ENCODE measurements at places on chromosomes 16 and 17.

DNA sequence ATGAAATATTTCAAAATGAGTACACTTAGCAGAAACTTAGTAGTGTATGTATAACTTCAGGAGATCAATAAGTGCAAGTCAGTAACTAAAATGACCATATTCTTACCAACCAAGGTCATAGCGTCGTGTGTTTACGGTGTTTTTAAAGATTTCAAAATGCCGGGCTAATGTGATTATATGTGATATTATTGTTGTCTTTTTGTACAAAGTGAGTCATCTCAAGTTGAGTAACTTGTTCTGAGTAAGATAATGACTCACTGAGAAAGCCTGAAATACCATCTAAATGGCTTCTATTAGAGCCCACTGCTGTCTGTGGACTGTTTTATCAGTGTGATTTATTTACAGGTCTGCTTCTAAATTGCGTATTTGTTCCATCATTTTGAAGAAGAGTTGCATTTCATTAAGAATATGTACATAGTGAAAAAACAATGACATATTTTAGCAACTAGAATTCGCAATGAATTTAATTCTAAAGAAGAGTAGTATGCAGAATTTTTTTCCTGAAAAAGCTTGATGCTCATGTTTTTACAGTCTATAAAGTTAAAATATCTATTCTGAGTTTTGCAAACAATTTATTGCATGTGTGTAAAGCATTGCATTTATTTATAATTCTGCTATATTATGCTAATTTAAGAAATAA is 12.7 kb downstream of the KRT12 start:
- DNase-seq: no peak

GRCh38 chr17:81459224-81459623 is 53.4 kb downstream of the ACTG1 start:
- no peak for DNase-seq

DNA sequence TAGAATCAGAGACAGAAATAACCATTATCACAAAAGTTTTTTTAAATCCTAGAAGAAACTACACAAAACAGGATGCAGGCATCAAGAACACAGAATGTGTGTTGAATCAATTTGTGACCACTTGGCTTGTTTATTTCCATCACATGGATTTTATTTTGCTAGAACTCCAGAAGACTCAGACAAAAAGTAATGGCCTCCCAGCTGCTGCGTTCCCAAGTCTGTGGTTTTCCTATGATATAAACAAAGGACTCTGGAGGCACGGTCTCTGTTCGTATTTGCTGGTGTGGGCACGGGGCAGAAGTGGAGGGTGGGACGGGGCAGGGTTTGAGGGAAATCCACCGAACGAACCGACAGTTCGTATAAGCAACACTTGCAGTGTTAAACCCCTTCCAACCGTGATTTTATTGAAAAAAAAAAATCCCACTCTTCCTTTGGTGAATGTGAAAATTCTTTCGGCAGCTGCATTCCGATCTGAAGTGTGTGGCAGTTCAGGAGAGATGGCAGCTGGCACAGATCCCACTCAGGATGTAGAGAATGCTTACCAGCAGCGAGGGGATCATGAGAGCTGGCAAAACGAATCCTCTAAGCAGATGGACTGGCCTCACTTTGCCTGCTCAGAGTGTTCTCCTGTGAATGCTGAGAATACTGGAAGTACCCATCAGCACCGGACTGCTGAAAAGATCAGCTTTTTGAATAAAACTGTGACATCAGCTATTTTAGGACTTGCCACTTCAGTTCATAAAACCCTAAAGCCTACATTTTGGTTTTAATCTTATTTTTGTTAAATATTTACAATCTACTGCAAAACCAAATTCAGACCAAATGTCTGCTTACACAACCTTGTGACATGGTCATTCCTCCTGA is 165.2 kb downstream of the VPS53 start:
- no peak for DNase-seq

DNA sequence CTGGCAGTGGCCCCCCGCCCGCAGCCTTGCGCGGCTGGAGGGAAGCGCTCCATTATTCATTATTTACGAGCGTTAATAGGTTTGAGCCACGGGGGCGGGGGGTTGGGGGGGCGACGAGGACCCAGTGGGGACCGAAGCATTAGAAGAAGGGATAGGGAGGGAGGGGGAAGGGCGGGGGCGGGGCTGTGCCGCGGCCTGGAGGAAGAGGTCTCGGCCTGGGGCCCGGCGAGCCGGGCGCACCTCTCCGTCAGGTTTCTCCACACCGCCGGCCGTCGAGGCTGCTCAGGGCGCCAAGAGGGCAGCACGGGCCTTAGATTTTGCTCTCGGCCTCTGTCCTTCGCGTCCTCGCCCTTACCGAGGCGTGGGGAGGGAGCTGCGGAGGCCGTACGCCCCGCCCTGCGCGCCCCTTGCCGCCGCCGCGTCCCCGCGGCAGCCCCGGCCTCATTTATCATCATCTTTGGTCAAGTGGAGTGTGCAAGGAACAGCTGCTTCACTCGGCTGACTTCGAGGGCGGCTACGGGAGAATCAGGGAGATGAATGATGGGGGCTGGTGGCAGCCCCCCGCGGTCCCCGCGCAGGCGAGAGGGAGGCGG is 54.2 kb downstream of the SREBF1 start:
- no peak for DNase-seq

- no peak for DNase-seq
Measured at GRCh38 chr17:80362428-80363119, 52.4 kb upstream of the ENDOV start.

DNA sequence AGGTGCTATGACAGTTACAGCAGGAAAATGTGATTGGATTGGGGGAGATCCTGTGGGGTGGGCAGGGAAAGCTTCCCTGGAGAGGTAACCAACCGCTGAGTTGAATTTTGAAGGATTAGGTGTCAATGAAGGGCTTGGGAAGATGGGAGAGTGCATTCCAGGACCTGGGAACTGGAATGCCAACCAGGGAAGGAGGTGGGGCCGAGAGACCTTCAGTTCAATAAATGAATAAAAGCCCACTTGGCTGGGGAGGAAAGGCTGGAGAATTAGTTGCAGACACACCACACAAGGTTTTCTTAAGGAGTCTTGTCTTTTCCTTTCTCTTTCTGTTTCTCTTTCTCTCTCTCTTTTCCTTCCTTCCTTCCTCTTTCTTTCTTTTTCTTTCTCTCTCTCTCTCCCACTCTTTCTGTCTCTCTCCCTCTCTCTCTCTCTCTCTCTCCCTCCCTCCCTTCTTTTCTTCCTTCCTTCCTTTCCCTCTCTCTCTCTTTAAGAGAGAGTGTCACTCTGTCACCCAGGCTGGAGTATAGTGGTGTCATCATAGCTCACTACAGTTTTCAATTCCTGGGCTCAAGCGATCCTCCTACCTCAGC is 3.3 kb downstream of the USP43 start:
- DNase-seq: no peak

GRCh38 chr17:63950940-63951907 is 19.1 kb upstream of the CD79B start:
- no peak for DNase-seq

- DNase-seq: no peak
Measured at GRCh38 chr17:18280766-18281371, 20.4 kb downstream of the MIEF2 start.

GRCh38 chr16:66304961-66305360 is 61.5 kb upstream of the CDH5 start:
- peak; percentile 8 for DNase-seq

DNA sequence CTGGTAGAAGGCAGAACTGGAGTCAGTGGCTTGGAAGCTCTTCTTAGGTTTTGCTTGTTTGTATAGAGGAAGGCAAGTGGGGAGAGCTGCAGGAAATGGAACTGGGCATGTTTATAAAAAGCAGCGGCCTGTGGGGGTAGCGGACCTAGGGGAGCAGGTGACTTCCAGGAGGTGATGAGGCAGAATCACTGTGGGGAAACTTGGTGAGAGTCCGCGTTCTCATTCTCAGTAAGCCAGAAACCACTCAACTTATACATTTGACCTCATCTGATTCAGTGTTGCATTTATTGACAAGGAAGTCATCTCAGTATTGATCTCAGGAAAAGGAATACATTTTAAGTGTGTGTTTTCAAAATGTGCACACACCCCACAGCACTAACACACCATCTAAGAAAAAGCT is 299.8 kb downstream of the CNTNAP4 start:
- DNase-seq: no peak

DNA sequence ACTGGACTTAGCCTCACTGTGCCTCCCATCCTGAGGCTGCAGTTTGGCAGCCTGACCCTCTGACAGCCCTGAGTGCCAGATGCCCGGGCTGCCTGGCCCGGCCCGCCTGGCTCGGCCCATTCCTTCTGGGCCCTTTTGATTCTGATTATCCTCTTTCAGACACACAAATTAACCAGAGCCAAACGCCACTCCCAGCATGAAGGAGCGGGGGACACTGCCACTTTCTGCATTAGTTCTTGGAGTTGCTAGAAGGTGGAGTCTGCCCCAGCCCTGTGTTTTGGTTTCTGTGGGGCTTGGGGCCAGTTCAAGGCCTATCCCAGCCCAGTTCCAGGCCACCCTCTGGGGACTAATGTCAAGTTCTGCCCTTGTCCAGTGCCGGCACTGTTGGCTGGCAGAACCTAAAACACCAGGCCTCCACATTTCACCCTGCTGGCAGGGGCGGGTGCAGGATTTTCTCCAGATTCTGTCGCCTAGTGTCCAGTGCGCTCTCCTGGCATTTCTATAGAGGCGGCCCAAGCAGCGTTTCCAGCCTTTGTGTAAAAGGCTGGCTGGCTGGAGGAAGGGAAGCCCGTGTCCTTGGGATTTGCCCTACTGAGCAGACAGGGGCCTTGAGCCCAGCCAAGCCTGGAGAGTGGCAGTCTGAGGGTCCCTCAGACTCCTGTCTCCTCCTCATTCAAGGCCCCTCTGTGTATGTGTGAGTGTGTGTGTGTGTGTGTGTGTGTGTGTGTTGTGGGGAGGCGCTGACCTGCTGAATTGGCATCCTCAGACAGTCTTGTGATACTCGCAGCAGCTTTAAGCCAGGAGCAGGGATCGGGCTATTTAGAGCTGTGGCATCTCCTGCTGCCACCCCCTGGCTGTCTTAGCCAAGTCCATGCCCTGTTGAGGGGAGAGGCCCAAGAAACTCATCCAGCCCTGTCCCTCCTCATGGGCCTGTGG is 21.4 kb downstream of the PLCD3 start:
- no peak for DNase-seq

GRCh38 chr16:30664616-30665109 is 6.4 kb downstream of the FBRS start:
- DNase-seq: no peak

- no peak for DNase-seq
Measured at GRCh38 chr16:1077877-1078578, 5.5 kb downstream of the SSTR5 start.

DNA sequence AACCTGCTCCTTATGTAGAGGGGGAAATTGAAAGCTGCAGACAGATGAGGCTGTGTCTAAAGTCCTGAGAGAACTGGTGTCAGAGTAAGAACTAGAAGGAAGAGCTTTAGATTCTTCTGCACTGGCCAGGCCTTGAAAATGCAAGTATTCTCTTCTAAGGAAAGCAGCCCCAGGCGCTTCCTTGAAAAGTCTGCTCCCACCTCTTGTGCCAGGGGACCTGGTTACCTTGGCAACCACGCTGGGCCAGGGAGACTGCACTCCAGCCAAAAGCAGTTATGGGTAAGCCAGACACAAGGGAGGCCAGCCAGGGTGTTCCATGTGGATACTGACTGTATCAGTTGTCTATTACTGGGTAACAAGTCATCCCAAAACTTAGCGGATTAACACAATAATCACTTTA is 228.6 kb upstream of the SDK2 start:
- DNase-seq: no peak

DNA sequence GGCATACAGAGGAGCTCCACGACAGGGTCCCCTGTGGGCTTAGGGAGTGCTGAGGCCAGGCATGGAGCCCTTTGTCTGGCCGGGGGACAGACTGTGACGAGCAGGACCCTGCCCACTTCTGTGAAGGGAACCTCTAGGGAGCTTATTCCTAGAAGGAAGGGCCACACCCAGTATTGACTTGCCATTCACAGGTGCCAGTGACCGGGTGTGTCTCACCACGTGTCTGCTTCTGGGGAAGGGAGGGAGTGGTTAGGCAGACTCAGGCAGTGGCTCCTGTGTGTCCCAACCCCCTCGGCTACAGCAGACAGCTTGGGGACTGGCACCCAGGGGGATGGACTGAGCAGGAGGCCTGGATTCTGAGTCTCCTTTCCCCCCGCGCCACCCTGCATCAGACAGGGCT is 57.2 kb downstream of the SOCS1 start:
- no peak for DNase-seq

DNA sequence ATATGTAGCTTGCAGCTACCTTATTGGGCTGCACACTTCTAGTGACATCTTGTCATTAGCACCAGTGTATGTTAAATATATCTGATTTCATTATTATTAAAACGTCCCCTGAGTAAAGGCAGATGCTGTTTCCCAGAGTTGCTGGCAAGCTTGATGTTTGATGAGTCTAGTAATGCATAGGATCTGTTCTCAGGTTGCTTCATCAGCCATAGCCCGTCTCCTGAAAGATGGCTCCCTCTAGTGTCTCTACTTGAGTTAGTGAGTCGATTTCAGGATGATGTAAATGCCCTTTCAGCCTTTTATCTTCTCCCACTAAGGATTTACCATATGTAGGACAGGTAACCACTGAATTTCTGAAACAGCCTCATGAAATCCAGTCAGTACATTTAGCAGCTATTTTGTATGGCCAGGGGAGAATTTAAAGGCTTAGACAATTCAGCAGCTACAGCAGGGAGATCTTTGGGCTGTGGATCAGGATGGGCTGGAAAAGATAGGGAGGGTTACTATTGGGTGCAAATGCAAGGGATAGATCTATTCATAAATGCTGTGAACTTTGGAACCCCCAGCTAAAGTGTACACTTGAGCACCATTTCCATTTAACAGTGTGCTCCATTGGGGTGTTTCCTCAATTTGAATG is 376.3 kb downstream of the CNTNAP4 start:
- no peak for DNase-seq

Data from coronary artery (tissue), 2 donors.